ENCODE measurements at places on chromosomes 12 and 14. TPM values are rescaled to one million over a fixed set of nuclear protein-coding genes. Genes with fewer than 3 reads are reported as not detected.

Gene PGF
- 12.0 TPM for polyA plus RNA-seq

Gene CDCA3
- 31.4 TPM for polyA plus RNA-seq

Gene PROX2
- 0.98 TPM for polyA plus RNA-seq

GRCh38 chr14:76904100-76904739, 78.0 kb downstream of the LRRC74A start:
- DNase-seq: no peak

GRCh38 chr14:86865934-86866333, 1127.0 kb downstream of the GALC start:
- no peak for DNase-seq

DNA sequence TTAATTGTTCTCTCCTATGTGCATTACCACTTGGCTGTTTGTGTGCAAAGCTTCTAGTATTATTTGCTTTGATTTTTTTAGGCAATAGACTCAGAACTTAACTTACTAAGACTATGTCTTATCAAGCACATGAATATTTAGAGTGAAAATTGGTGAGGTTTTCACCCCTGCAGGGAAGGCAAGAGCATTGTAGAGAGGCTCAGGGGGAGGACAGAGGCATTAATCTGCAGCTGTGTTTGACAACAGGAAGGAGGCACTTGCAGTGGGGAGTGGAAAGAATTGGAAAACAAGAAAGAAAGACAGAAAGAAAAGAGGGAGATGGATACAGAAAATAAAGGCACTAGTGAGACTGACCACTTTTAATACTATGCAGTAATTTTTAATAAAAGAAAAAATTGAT, 431.6 kb downstream of the PDZRN4 start:
- DNase-seq: no peak

DNA sequence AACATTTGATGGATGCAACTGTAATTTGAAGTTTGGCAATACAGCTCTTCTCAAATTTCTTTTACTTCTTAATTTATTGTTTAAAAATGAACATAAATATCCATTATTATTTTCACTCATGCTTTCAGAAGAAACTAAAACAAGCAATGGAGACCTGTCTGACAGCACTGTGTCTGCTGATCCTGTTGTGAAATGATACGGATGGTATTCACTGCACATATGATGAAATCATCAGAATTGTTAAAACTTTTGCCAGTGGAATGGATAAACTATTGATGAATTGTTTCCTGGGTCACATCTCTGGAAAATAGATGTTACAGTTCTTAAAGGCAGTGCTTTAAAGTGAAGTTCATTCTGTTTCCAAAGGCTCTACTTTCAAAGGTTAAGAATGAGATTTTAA, 59.2 kb downstream of the WASHC4 start:
- no peak for DNase-seq

GRCh38 chr12:673849-674248, 10.6 kb upstream of the NINJ2 start:
- no peak for DNase-seq

DNA sequence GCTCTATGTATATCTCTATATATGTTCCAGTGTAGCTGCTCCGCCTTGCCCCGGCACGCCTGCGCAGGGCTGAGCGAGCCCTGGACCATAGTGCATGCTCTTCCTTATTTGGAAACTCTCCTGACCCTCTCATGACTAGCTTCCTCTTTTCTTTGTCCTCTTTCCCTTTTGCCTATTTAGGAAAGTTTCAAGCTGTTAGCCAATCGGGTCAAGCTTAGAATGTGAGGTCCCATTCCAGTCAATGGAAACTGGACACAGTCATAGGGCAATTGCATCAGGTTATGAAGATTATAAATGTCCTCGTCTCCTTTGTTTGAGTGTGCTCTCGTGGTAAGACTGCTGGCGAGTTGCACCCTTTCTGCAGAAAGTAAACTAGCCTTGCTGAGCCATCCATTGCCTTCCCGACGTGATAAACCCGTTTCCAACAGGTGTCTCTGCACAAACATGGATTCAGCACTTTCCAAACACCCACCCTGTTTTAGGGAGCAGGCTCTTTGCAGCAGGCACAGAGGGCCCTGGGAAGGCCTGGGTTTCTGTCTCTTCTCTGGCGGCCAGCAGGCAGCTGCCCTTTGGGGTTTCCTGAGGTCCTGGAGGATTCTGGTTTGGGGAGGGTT, 30.9 kb downstream of the CCDC92 start:
- DNase-seq: no peak

DNA sequence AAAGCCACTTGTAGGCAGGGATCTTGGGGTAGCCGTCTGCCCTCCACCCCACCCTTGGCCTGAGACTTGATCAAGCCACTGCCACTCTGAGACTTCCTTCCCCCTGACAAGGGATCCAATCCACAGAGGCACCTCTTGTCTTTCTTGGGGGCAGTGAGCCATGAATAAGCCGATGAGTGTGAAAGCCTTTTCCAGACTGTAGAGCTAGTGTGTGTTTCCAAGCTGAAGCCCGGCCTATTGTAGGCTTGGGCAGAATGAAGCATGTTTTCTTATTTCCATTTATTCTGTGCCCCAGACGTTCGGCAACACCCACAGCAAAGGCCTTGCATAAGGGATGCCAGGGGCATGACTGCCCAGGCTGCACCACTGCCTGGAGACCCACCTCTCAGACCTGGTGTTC, 991.6 kb downstream of the BCL11B start:
- no peak for DNase-seq

- DNase-seq: no peak
These were observed 170.5 kb upstream of the RBM19 start for GRCh38 chr12:114136631-114137030.

DNA sequence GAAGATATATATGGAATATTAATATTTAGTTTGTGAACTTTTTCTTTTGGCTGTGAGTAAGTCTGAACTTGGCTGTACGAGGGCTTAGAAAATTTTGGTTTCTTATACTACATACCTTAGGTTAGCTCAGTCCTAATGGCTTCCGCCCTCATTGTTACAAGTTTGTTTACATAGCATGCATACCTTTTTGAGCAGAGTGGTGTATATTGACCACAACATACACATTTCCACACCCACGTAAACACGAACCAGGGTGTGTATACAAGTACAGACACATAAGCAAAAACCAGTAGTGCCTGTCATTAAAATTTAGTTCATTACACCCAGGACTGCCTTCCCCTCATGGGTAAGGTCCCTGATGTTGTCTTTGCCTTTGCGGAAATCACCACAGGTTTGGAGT, 230.2 kb upstream of the RGS6 start:
- no peak for DNase-seq

DNA sequence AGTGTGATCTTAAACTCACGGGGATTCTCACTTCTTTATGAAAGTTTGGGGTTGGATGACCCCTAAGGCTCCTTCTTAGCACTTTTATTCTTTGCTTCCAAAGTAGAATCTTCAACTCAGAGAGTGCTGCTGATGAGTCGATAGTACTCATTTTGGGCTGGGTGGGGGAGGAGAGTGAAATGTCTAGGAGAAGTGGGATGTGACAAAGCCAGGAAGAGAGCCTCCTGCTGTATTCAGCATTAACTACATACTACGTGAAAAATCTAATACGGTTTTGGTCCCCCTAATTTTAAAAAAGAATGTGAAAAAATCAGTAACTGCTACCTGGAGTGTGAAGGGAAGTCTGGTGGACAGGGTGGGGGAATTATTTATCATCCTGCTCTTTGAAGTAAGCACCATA, 148.3 kb downstream of the SAMD4A start:
- DNase-seq: no peak

Data from renal cortex interstitium (tissue), 15 donors.